ENCODE measurements at places on chromosomes 3 and 15.

- no peak for DNase-seq
Measured at GRCh38 chr3:73490453-73491286, 134.1 kb downstream of the PDZRN3 start.

DNA sequence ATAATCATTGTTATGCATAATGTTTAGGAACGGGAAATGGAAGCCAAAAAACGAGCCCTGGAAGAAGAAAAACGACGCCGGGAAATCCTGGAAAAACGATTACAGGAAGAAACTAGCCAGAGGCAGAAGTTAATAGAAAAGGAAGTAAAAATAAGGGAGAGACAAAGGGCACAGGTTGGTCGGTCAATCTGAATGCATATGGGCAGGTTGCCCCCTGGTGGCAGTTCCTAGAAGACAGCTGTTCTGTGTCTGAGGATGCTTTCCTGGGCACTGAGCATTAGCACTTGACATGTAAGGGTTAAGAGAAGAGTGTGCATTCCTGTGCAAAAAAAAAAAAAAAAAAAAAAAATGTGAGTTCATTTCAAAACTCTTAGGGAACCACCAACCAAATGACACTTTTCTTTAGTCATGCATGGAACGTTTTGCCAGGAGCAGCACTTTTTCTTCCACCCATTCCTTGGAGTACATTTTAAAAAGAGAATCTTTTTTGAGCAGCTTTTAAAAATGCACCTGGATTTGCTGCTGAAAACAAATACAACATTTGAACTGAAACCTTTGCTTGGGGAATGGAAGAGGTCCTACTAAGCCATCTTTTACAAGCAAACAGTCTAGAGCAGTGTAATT lies 11.1 kb upstream of the ABHD10 start:
- peak; percentile 78 for DNase-seq

- peak; percentile 75 for DNase-seq
Measured at GRCh38 chr3:20041197-20041780, 1.0 kb downstream of the KAT2B start.

DNA sequence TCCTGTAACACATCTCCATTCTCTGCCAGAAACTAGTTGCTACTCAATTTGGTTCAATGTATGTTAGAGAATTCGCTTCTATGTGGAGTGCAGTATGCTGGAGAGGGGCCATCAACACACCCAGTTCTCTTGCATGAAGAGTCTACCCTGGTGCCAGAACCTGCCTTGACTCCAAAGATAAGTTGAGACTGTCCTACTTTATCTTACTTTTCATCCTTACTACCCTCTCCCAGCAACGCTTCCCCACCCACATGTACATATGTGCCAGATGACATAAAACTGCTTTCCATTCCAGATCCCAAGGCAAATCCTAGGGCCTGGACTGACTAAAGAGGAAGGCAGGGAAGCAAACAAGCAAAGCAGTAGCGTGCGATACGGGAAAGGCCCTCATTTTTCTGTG lies 442.6 kb upstream of the THRB start:
- no peak for DNase-seq

GRCh38 chr3:179322286-179323196 lies at the start of gene ZNF639:
TSS of gene ZNF639 (plus strand) at chr3:179323031. CDS start at chr3:179328294, 5,263 bp downstream.
- peak; percentile 84 for DNase-seq

DNA sequence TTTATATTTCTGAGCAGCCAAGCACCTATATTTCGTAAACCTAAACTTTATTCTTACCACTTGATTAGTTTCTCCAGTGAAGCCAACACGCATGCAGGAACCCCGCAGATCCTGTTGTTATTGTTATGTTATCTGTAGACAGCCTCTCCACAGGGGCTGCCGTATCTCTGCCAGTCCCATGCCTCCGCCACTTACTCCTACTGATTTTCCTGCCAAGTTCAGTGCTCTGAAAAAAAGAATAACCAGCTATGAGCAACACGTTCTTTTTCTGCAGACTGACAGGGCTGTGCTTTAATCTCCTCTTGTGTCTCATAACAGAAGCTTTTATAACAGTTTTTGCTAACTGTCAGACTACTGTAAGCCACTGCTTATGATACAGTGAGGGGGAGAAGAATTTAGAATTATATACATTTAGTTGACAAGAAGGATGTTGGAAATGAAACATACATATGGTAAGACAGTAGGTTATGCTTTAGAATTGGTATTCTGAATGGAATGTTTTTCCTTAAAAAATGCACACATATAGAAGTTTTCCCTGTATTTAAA lies 347.4 kb downstream of the SI start:
- no peak for DNase-seq

DNA sequence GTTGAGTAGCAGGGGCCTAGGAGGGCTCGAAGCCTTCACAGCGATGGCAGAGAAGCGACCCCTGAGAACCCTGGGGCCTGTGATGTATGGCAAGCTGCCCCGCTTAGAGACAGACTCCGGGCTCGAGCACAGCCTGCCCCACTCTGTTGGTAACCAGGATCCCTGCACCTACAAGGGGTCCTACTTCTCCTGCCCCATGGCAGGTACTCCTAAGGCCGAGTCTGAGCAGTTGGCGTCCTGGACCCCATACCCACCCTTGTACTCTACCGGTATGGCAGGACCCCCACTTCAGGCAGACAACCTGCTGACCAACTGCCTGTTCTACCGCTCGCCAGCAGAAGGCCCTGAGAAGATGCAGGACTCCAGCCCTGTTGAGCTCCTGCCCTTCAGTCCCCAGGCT lies 4.3 kb downstream of the C15orf39 start:
- no peak for DNase-seq

DNA sequence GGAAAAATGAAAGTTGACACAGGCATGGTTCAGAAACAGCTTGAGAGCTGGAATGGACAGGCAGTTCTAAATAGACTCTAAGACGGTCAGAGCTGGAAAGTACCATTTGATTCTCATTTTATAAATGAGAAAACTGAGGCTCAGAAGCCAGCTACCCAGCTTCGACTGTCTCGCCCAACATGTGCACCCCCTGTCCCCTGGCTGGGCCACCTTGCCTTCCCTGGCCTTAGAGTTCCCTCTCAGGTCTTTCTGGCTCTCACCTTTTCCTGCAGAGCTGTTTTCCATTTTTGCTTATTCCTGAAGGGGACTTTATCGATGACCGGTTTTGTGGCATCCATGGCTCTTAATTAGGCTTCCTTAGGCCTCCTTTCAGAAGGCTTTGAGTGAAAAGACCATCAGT lies 17.3 kb upstream of the DOCK3 start:
- DNase-seq = no peak

DNA sequence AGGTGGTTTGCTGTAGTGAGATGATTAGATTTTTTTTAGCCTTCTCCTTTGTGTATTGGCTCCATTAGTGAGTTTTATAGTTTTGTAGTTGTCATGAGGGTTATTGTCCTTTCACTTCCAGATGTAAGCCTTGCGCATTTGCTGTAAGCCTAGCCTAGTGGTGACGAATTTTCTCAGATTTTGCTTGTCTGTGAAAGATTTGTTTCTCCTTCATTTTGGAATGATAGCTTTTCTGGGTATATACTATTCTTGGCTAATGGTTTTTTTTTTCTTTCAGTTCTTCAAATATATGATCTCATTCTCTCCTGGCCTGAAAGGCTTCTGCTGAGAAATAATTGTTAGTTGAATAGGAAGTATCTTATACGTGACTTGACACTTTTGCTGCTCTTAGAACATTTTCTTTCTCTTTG lies 166.5 kb upstream of the THRB start:
- DNase-seq = no peak

DNA sequence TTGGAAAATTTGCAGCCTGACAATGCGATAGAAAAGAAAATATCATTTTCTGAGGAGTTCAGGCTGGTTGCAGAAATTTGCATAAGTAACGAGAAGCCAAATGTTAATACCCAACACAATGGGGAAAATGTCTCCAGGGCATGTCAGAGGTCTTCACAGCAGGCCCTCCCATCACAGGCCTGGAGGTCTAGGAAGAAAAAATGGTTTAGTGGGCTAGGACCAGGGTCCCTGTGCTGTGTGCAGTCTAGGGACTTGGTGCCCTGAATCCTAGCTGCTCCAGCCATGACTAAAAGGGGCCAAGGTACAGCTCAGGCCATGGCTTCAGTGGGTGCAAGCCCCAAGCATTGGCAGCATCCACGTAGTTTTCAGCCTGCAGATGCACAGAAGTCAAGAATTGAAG lies 14.5 kb upstream of the AP4E1 start:
- DNase-seq = no peak

GRCh38 chr15:90030376-90030775 lies 29.3 kb downstream of the ZNF710 start:
- DNase-seq = no peak

- DNase-seq = no peak
Measured at GRCh38 chr3:150377601-150378300, 30.3 kb upstream of the TSC22D2 start.

DNA sequence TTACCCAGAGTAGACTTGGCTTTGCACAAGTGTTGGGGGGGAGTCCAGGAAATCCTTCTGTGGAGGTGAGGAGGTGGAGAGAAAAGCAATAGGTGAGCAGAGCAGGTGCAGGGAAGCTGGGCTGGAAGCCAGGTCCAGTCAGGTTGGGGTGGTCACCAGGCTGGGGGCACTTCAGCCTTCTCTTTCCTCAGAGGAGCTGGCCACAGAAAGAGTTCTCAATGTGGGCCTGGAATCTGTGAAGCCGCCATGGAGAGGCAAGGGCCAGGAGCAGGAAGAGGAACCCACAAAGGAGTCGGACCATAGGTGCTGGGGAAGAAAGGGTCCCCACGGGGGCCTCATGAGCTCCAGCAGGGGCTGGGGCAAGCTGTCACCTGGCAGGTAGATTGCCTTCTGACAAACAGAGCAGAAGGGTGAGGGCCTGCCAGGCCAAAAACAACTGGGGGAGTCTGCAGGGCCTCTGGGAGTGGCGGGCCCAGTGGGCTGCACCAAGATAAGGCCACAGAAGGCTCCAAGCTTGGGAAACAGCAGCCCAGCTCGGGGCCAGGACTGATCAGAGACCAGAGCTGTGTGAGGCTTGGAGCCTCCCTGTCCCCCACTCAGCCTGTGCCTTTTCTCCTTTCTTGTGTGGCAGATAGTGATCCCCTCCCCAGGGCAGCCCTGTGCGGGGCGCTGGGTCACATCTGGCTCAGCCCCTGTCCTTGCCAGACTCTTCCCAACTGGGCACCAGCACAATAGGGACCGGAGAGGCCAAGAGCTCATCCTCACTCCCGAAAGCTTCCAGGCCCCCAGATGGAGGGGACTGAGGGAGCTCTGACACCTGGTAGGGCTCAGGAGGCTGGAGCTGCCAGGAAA lies 53.0 kb upstream of the FGD5 start:
- no peak for DNase-seq

GRCh38 chr3:49840388-49840787 lies 16.0 kb downstream of the TRAIP start:
- DNase-seq = no peak

DNA sequence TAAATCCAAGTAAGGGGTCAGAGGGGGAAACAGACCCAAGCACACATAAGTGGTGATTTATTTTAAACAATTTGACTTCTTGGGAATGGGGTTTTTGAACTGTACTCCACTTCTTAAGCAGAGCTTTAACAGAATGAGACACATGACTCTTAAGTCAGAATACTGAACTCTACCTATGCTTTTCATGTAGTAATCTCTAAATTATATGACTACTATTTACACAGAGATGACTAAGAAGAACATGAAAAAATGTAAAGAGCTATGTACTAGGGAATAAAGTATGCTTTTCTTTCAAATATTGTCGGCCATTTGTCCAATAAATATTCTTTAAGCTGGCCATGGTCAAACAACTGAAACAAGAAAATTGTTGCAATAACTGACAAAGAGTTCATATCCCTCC lies 35.2 kb downstream of the TRANK1 start:
- DNase-seq = no peak

- no peak for DNase-seq
Measured at GRCh38 chr3:162525771-162526170, 1029.2 kb downstream of the OTOL1 start.

GRCh38 chr3:23845326-23846216 lies 39.8 kb downstream of the UBE2E1 start:
- DNase-seq = no peak

- DNase-seq = no peak
Measured at GRCh38 chr3:47261301-47261700, 21.3 kb downstream of the KIF9 start.

DNA sequence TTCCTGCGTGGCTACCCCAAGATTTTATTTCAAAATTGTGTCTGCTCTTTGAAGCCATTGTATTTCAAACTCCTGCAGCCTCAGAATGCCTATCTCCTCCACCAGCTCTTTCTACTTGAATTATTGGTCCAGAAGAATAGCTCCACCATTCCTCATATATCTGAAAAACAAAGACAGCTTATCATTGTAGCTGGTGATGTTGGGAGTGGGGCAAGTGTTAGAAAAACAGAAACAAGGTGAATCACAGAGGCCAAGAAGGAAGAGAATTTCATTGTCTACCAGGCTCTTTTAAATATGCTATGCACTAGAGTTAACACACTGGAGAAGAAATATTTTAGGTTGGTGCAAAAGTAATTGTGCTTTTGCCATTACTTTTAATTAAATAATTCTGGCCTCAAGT lies 307.9 kb upstream of the ROPN1 start:
- no peak for DNase-seq

DNA sequence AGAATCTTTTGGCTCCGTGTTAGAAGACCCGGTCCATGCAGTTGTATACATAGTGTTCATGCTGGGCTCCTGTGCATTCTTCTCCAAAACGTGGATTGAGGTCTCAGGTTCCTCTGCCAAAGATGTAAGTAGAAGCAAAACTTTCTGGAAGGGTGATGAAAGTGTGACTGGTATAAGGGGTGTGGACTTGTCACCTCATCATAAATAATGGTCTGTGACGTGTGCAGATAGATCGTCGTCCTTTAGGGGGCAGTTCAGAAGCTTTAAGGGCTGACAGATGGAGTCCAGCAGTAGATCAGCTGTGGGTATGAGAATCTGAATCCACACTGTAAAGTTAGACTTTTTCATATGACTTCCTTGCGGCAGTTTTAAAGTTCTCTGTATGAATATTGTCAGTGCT lies 15.3 kb downstream of the SEC61A1 start:
- DNase-seq = no peak

DNA sequence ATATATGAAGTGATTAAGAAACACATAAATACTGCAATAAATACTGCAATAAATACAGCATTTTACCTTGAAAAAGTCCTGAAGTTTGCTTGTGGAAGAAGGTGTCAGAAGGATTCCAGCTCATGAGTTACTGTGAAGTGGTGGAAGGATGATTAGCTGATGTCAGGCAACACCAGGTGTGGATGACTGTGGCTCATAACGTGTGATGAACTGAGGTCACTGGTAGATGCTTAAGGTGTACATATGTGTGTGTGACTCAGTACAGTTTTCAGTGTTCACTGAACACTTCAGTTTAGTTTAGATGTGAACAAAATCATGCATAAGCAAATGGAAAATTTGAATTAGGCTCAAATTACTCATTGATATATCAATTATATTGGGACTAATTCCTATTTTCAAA lies 1045.0 kb downstream of the NTRK3 start:
- no peak for DNase-seq

DNA sequence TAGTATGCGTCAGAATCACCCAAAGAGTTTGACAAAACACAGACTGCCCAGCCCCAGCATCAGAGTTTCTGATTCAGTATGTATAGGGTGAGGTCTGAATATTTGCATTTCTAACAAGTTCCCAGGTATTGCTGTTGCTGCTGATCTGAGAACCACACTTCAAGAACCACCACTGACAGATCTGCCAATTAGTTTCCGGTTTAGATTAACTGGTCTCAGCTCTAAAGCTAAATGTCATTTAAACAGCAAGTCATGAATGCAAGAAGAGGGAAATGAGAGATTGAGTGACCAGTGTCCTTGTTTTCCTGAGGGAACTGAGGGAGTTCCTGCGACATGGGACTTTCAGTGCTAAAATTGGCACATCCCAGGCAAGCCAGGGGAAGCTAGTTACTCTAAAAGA lies 305.0 kb downstream of the ZNF385D start:
- no peak for DNase-seq

- peak; percentile 61 for DNase-seq
Measured at GRCh38 chr15:99424978-99425656, 140.7 kb upstream of the MEF2A start.

- no peak for DNase-seq
Measured at GRCh38 chr3:188863999-188864406, 307.8 kb upstream of the TPRG1 start.

Data from CD4-positive, alpha-beta T cell treated with Interleukin-4 for 4 hours (primary cell).